Activated CD4-positive, alpha-beta T cell treated with anti-CD3 and anti-CD28 coated beads, Interleukin-2, amount 50 U/mL, for 4 hours (primary cell): ENCODE measurements at places on chromosomes 6 and 20.

- no peak for DNase-seq
Measured at GRCh38 chr6:33243476-33243875, 28.2 kb downstream of the VPS52 start.

- no peak for DNase-seq
Measured at GRCh38 chr6:20333721-20334269, 67.9 kb upstream of the E2F3 start.

DNA sequence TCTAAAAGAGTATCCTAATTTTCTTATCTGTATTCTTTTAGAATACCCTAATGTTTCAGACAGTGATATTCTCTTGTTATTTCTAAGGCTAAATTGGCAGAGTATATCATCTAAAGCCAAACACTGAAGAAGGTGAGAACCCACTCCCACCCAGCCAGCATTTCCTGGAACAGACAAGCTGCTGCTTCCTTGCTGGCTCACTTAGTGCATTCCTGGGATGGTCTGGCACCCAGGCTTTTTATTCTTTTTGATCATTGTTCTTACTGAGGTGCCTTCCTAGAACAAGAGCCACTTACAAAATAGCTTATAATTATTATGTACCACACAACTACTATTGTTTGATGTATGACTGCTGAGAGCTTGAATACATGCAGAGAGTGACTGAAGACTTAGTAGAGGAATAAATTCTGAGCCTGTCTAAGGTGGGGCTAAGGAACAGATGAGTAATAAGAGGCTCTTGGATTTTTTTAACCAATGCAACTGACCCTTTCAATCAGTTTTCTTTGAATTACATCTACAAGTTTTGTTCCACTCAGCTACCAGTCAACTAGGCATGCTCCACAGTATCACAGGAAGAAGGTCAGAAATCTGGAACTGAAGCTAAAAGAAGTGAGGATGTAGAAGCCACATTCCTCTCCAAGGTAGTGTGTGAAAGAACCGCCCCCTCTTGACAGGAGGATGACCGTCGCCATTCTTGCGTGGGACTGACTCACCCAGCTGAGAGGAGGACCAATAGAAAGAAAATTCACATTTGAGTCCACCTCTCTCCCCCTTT, 30.1 kb downstream of the PRPH2 start:
- DNase-seq, result no peak

DNA sequence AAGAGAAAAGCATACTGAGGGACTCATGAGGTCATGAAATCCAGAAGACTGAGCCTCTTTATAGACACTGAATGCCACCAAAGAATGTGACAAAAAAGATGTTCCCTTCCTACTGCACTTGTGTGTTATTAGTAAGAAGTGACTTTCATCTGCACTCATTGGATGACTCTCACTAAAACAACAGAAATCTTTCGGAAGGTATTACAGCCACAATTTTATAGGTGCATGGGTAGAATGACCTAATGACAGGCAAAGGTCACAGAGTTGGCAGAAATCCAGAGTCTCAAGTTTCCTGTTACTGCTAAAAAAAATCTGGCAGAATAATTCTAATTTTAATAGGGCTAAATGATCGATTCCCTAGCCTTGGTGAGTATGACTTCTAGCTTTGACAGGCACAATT, 13.3 kb downstream of the PKHD1 start:
- DNase-seq, result no peak

- DNase-seq, result no peak
Measured at GRCh38 chr6:56570413-56571359, 72.0 kb downstream of the DST start.

- DNase-seq, result no peak
Measured at GRCh38 chr20:11235058-11235457, 561.3 kb upstream of the JAG1 start.

DNA sequence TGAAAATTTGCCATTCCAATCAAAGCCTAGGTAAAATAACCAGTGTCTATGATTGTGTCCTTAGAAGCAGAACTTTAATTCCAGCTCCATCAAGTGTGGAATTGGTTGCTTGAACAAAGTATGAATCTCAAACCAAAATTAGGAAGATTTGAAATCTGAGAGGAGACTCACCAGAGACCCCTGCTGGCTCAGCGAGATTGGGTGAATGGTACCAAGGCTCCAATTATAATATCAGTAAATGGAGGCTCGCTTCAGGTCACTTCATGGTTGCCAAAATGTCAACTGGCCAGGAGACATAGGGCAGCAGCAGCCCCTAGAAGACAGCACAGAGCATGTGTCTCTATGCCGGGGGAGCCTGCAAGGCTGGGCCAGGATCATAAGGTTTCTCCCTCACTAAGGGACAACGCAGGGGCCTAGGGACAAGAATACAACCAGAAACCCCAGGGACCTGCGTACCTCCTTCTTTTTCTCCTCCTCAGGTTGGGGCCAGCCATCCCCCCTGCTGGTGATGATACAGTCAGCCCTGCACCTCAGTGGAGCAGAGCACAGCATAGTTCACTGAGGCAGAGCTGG, 14.0 kb downstream of the RBL1 start:
- DNase-seq, result peak; percentile 50

GRCh38 chr6:131060311-131060710, 2.7 kb downstream of the EPB41L2 start:
- no peak for DNase-seq

- no peak for DNase-seq
Measured at GRCh38 chr6:74069089-74069581, 373.1 kb downstream of the CD109 start.

DNA sequence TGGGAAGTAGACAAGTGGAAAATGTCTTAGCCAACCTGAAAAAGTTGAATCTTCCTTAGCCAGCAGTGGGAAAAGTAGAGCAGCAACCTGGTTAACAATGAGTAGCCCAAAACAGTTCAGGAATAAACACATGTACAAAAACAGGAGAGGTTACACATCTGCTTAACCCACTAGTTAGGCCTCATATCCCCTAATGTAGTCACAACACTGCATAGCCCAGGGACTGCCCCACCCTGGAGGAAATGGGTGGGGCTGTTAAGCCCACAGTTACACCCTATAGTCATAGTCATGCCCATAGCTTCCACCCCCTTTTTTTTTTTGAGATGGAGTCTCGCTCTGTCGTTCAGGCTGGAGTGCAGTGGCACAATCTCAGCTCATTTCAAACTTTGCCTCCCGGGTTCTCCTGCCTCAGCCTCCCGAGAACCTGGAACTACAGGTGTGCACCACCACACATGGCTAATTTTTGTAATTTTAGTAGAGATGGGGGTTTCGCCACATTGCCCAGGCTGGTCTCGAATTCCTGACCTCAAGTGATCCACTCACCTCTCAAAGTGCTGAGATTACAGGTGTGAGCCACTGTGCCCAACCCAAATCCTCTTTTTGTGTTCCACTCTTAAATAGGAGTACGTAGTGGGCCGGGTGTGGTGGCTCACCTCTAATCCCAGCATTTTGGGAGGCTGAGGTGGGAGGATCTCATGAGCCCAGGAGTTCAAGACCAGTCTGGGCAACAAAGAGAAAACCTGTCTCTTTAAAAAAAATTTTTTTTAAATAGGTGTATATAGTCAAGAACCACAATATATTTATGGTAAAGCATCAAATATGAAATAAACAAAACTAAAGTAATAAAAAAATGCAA, 24.5 kb downstream of the ILRUN start:
- peak; percentile 66 for DNase-seq
